ENCODE measurements at places on chromosomes 7 and 10.

DNA sequence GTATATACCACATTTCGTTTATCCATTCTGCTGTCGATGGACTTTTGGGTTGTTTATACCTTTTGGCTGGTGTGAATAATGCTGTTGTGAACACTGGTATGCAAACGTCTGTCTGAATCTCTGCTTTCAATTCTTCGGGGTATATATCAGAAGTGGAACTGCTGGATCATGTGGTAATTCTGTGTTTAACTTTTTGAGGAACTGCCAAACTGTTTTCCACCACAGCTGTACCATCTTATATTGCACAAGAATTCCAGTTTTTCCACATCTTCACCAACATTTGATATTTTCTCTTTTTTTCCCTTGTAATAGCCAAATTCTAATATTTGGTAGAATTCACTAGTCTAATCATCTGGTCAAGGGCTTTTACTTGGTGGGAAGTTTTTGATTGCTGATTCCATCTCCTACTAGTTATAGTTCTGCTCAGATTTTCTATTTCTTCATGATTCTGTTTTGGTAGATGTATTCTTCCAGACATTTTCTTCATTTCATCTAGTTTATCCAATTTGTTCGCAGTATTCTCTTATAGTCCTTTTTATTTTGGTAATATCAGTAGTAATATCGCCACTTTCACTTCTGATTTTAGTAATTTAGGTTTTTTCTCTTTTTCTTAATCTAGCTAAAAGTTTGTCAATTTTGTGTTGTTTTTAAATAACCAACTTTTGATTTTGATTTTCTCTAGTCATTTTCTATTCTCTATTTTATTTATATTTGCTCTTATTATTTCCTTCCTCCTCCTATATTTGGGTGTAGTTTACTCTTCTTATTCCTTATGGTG lies 271.2 kb downstream of the ZEB1 start:
- DNase-seq = no peak

GRCh38 chr7:41628901-41629300 lies 74.0 kb downstream of the INHBA start:
- no peak for DNase-seq

DNA sequence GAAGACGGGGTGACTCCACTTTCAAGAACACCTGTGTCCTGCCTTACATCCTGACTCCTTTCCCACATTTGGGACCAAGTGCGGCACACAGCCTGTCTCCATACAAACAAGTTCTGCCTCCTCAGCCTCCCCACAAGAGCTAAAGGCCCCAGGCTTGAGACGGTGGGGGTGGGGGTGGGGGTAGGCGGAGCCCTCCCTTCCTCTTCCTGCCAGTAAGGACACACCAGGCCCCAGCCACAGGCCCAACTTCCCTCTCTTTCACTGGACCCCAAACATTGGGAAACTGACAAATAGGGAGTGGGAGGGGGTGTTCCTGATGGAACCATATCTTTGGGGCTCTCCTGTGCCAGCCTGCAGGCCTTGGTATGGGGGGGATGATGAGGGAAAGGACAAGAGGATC lies 4.6 kb downstream of the CDK5 start:
- no peak for DNase-seq

GRCh38 chr7:44637788-44638594 lies 31.6 kb downstream of the OGDH start:
- peak; percentile 85 for DNase-seq

DNA sequence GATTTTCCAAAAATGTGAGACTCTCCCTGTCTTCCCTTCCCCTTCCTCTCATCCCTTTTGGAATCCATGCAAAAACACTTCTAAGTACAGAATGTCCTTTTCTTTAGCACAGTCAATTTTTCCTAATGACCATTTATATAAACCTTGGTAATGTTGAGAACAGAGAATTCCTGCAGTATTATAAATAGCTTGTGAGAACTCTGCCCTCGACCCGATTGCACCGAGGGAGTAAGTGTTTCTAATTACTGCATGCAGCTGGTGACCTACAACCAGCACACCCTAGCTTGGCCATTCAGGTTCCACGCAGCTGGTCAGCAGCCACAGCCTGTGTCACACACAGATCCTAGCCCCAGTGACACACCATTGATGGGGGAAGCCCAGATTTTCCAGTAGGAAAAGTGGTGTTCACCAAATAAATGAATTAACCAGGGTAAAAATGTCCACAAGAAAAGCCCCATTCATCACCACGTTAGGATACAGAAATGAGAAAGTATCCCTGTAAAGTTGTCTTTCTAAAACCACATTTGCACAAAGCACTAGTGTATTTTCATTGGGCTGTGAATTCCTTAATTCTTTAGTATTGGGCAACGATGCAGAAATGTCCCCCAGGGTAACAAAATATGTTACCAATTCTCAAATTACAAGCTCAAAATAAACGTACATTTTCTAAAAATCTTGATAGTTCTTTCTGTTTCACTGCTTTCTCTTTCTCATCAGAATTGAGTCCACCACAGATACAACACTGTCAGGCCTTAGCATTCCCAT lies 499.0 kb upstream of the KLF6 start:
- DNase-seq = no peak

DNA sequence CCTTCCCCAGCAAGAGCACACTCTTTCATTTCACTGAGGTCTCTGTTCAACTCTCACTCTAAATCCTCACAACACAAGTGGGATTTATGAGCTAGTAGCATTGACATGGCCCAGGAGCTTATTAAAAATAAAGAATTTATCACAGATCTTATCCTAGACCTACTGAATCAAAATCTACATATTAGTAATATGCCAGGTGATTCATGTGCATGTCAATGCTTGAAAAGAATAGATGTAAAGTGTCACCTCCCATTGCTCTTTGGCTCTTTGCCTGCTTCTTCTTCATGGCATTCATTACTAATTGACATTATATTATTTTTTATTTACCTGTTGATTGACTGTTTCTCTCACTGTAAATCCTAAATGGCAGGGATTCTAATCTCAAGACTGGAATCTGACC lies 459.2 kb upstream of the LRRTM3 start:
- no peak for DNase-seq

GRCh38 chr7:47390914-47391313 lies 191.0 kb downstream of the TNS3 start:
- DNase-seq = no peak

GRCh38 chr10:19209319-19209718 lies 160.7 kb downstream of the MALRD1 start:
- no peak for DNase-seq

- no peak for DNase-seq
Observed at GRCh38 chr7:159143780-159144757, 598 bp downstream of the VIPR2 start.

- peak; percentile 19 for DNase-seq
Observed at GRCh38 chr7:22663357-22663718, 63.7 kb upstream of the IL6 start.

DNA sequence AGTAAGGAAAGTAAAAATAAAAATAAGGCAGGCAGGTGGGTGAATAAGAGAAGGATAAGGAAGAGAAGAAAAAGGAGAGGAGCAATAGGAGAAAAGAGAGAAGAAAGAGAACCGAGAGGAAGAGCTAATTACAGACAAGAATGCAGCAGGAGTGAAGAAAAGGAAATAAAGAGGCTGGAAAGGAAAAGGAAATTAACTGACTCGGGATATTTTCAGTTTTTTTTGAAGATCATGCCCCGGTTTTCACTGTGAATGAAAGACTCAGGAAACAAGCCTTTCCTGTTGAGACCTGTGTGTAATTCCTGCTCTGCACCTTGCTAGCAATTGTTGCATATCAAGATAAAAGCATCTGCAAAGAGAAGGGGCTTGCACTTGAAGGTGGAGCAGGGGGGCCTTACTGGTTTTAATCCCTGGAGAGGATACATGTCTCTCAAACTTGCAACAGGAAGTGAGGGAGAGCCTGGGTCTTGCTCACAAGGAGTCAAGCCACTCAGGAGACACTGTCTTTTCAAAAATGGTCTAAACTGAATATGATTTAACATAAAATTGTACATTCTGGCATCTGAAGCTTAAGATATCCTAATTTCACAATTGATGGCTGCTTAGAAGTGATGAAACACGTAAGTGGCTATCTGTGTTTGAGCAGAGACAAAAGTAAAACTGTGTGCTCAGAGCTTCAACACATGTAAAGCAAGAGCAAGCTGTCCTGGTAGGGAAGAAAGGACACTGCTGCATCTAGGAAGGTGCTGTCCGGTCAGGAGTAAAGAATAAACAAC lies 157.6 kb downstream of the FAM107B start:
- no peak for DNase-seq

GRCh38 chr10:27446091-27446918 lies 57.8 kb upstream of the RAB18 start:
- DNase-seq = no peak

DNA sequence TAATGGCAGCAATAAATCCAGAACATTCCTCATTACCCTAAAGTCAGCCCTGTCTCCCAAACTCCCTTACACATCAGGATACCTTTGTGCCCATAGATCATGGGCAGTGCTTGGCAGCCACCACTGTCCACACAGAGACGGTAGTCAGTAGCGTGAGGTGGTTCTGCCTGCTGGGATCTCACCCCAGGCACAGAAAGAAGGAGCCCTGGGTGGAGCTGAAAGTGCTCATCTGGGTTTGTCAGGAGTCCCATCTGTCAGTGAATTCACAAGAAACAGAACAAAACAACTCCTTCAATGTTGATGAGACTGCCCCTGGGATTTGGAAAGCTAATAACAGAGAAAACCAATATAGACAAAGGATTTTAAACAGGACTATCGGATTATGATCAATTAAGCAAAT lies 90.2 kb upstream of the PRSS58 start:
- DNase-seq = no peak

DNA sequence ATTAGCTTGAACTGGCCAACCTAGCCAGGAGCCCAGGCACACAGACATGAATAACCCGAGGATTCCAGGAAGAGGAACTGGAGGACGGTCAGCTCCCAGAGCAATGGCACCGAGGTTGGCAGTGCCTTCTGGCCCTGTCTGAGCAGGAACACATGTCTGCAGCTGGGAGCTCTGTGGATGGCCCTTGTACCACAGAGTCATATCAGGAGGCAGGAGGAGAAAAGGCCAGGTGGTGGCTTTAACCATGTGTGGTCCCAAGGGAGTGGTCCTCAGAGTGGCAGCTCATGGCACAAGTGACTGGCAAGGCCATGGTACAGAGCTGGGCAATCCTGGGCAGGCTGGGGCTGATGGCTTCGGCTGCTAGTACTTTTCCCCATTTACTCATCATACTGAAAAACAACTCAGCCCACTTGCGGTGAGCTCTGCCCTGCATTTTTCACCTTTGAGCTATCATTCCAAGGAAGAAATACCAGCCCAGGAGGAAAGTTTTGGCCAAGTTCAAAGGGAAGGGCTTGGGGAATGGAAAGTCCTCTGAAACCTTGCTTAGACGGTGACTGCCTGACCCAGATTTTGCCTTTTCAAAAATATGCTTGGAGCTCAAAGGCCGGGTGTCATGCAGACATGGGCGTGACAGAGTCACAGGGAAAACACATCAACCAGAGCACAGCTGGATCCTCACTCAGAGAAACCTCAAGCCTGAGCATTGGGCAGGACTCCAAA lies 25.7 kb upstream of the LOXL4 start:
- DNase-seq = no peak

DNA sequence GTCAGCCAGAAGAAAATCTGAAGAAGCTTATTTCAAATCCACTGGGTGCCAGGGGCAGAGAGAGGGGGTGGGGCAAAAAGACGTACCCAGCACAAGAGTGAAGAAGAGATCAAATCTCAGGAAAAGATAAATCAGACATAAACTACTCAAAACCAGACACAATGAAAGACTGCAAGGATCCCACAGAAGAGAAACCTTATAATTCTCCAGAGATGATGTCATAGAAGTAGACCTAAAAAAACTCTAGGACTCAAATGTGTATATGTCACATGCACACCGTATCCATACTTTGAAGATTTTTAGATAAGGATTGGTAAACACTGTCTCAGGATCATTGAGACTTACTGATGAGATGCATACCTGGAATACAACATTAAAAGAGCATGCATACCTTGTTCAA lies 98.5 kb upstream of the PIK3CG start:
- DNase-seq = no peak

DNA sequence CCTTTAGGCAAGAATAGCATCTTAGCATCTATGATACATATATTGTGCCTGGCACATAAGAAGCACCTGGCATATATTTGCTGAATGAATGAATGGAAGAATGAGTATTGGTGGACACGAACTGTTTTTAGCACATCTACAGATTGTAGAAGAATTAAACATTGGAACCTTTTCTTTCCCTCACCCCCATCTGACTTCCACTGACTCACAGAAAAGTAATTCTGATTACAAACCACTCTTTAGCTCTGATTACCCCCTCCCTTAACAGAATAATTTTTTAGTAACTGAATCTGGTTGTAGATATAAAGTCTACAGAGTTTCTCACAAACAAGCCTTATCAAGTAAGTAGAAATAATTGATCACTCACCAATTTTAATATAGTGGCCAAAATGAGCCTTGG lies 31.9 kb downstream of the SLC26A4 start:
- DNase-seq = no peak

GRCh38 chr7:157662981-157663716 lies 326.3 kb downstream of the DNAJB6 start:
- DNase-seq = no peak

Data from activated naive CD4-positive, alpha-beta T cell treated with Interleukin-2 at 50 U/mL for 16 hours (primary cell).